ENCODE measurements at places on chromosomes 2 and 18.

- no peak for DNase-seq
Measured at GRCh38 chr18:34222307-34223163, 2.2 kb downstream of the NOL4 start.

DNA sequence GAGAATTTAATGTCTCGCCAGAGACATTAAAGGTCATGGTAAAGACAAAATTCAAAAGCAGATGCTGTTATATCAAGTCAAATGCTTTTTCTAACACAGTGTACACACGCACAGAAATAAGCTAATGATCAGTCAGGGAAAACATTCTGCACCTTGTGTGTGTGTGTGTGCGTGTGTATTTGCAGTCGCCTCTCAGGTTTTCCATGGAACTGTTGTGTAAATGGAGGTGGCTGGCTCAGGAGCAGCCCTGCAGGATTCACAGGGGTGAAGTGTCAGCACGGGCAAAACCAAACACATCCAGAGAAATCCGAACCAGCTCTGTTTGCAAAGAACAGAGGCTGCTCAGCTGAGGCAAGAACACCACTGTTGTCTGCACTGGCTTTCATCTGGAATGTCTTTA lies 76.2 kb upstream of the YWHAQ start:
- DNase-seq, result no peak

DNA sequence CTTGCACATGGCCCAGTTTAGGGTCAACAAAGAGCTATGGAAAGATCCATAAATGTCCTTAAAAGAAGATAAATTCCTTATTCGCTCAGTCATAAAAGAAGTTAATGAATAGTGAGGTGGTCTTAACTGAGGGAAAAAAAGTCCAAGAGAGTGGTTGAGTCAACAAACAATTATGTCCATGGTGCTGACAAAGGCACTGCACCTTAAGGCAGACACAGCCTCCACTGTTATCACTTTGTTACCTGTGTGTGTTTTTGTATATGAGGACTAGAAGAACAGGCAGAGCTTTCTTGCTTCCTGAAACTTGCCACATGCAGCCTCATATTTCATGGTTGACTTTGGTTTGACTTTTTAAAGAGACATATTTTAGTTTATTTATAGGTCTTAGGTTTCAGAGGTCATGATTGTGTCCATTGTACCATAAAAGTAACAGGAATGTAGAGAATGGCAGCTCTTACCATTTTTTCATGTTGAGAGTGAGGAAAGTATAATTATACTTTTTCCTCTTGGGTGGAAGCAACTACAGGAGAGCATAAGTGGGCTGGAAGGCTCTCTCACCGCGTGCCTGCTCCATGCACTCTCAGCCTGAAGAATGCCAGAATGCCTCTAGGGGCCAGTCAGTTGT lies 93.6 kb downstream of the XRCC5 start:
- no peak for DNase-seq

GRCh38 chr2:187310701-187311100 lies 137.4 kb downstream of the CALCRL start:
- no peak for DNase-seq

DNA sequence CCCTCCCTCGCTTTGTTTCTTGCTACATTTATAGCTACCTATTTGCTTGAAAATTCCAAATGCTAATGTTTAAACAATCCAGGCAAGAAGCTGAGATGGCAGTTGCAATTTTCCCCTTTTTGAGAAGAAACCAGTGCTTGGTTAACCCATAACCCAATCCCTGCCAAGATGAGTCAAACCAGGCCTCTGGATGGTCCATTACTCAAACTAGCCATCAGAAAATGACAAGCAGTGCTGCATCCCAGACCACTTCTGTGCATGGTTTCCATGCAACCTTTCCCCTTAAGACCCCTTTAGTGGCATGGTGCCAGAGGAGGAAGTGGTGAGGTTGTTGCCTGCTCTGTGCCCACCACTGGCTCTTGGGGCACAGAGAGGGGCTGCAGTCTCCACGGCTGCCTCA lies 131.2 kb upstream of the RMP24 start:
- DNase-seq, result no peak

DNA sequence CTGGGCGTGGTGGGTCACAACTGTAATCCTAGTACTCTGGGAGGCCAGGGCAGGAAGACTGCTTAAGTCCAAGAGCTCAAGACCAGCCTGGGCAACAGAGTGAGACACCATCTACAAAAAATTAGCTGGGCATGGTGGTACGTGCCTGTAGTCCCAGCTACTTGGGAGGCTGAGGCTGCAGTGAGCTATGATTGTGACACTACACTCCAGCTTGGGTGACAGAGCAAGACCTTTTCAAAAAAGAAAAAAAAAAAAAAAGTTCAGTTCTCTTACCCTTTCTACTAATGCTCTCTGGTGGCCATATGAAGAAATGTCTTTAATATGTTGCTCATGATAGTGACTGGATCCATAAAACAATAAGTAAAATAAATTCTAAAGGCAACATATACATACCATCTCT lies 14.9 kb downstream of the TYW5 start:
- DNase-seq, result no peak

DNA sequence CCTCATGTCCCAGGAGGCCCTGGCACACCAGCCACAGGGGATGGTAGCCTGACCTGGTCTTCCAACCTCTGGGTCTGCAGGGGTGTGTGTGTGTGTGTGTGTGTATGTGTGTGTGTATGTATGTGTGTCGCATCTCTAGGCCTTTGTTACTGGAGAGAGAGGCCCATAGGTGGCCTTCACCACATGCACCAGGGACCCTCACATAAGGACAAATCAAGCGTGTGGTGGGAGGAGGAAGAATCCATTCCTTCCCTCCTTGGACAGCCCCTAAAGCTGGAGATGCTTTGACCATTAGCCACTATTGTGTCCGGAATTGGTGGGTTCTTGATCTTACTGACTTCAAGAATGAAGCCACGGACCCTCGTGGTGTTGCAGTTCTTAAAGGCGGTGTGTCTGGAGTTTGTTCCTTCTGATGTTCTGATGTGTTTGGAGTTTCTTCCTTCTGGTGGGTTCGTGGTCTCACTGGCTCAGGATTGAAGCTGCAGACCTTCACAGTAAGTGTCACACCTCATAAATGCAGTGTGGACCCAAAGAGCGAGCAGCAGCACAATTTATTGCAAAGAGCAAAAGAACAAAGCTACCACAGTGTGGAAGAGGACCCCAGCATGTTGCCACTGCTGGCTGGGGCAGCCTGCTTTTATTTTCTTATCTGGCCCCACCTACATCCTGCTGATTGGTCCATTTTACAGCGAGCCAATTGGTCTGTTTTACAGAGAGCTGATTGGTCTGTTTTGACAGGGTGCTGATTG lies 104.1 kb downstream of the DDX1 start:
- DNase-seq, result no peak

DNA sequence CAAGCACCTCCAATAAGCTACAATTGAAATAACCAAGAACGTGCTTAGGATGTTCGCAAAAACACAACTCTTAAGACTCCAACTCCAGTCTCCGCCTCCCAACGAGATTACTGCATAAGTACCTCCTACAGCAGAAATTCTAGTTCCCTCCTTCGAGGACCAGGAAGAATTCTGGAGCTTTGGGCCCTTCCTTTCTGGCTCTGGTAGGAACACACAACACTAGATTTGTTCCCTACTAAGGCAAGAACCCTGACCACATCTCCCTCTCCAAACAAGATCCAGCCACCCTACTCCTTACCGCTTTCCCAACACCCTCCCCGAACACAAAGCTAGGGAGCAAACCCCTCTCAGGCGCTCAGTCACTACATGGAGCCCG lies 721 bp downstream of the ADAM17 start:
- peak; percentile 13 for DNase-seq

DNA sequence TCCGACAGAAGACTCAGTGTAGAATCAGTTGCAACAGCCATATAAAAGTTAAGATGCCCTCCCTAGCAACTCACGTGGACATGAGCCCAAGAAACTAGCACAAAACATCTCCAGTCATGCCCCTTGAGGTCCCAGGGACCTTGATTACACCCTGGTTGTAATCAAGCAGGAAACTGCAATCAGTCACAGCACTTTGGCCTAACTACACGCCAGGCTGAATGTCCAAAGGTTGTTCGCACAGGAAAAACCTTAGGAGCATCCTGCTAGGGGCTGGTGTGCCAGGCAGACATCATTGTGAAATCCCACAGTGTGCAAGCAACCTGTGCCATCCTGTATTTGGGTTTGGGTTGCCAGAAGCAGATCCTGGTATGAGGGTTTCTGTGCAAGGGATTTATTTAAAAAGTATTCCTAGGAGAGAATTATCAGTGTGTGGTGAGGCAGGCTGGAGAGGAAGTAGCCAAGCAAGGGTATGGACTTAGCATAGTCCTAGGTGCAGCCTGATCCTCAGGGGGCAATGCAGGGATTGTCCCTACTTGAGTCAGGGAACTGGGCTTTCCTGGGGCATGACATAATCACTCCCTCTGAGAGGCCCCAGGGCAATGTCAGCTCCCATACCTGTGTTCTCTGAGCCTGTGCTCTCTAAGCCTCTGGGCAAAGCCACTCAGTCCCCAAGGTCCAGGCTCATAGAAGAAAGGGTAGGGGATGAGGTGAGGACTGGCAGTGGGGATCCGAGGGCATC lies 17.8 kb upstream of the SULT1C2 start:
- DNase-seq, result no peak

DNA sequence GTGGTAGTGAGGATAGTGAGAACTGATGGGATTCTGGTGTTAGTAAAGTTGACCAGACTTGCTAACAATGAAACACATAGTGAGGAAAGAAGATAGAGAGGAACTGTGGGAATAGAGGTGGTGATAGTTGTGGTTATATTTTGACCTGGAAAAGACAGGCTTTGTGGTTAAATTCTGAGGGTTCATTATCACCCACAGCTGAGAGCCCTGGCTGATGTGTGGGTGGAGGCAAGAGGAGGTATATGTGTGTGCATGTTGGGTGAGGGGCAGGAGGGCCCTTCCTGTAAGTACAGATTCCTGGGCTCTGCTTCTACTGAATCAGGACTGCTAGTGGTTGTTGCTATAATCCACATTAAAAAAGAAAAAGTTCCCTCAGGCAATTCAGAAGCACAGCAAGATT lies 26.2 kb upstream of the TMEM163 start:
- no peak for DNase-seq

- no peak for DNase-seq
Measured at GRCh38 chr2:3465844-3466481, 53.4 kb downstream of the ADI1 start.

GRCh38 chr2:212998626-212999359 lies 152.6 kb downstream of the IKZF2 start:
- DNase-seq, result no peak

- DNase-seq, result no peak
Measured at GRCh38 chr2:65363879-65364666, 68.3 kb downstream of the SPRED2 start.

GRCh38 chr2:129347486-129348217 lies 631.8 kb upstream of the RAB6C start:
- DNase-seq, result no peak

DNA sequence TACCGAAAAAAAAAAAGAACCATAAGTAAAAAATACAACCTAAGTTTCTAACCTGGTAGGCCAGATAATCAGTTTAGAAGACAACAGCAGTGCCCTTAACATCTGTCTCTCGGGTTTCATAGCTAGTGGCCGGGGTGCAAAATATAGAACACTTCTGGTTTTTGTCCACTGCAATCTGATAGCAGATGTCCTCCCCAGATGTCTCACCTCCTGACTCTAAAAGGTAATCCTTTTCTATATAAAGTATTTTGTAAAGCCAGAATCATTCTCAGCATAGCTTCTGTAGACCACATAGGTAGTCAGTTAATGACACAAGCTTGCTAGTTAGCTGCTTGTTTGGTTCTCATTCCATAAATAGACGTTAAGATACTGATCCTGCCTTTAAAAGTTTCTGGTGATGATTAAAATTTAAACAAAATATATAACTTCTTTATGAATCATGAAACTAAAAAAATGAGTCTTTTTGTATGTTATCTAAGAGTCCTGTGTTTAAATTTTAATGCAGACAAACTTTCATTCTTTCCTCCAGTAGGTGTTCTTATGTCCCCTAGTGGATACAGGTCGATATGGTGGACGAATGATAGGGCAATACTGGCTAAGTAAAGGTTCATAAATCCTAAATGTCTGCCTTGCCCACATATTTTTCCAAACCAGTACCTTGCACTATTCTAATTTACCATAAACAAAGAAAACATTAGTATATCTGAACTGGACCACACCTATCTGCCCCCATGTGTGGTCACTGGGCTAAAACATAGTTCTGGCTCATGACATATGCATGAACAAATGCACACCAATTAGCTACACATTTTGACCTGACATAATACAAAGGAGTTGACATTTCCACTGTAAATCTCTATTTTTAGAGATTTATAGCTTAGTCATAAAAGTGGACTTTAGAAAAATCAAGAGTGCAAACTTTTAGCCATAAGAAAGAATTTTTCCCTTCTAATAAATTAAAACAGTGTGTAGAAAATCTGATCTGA lies 171.0 kb downstream of the SRBD1 start:
- DNase-seq, result no peak

DNA sequence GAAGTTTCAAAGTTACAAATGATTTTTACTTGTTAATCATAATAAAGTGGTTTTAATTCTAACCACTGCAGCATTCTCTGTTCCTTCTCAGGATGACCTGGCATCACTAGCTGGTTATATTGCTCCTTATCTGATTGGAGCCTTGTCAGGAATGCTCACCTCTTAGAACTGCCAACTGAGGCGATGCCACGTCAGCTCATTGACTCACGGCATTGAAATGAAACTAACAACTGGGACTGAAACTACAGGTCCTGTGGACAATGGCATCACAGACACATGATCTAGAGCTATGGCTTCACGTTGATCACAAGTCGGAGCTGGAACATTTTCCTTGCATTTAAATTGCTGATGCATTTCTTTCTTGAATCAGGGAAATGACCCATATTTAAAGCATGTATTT lies 54.9 kb upstream of the MAP2 start:
- DNase-seq, result no peak

GRCh38 chr2:84856787-84857186 lies 24.1 kb downstream of the TRABD2A start:
- DNase-seq, result no peak

GRCh38 chr2:17867133-17867532 lies 11.3 kb upstream of the KCNS3 start:
- no peak for DNase-seq

GRCh38 chr18:4264347-4264791 lies 190.7 kb downstream of the DLGAP1 start:
- no peak for DNase-seq

DNA sequence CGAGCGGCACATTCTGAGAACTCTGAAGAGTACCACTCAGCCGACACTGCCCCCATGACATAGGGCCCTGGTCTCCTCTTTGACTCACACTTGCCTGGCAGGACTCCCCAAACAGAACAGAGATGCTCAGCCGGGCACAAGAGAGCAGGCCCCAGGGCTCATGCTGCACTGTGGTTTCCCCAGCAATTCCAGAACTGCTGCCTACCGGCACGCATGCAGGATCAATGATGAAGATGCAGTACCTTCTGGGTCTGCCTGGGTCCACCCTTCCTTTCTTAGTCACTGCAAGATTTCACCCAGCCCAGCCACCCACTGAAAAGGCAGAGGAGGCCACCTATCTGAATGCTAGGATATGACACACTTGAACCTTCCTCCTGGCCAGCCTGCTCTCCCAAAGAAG lies 49.4 kb downstream of the BCL11A start:
- DNase-seq, result no peak
